ELR (cell line): ENCODE measurements at places on chromosomes 7 and 10.

DNA sequence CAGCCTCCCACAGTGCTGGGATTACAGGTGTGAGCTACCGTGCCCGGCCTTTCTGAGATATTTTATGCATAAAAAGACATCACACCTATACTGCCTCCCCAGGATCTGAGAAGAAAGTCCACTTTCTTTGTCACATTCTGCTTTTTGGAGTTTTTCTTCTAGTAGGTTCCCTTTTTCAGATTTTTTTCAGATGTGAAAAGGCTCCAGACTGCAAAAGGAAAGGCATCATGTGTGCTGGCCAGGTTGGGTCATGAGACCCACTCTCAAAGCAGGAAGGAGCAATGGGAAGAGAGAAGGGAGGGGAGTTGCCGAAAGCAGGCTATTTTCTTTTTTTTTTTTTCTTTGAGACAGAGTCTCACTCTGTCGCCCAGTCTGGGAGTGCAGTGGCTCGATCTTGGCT, 10.8 kb downstream of the BLVRA start:
- DNase-seq: no peak

- no peak for DNase-seq
Measured at GRCh38 chr7:44982535-44982923, 3.7 kb upstream of the MYO1G start.

DNA sequence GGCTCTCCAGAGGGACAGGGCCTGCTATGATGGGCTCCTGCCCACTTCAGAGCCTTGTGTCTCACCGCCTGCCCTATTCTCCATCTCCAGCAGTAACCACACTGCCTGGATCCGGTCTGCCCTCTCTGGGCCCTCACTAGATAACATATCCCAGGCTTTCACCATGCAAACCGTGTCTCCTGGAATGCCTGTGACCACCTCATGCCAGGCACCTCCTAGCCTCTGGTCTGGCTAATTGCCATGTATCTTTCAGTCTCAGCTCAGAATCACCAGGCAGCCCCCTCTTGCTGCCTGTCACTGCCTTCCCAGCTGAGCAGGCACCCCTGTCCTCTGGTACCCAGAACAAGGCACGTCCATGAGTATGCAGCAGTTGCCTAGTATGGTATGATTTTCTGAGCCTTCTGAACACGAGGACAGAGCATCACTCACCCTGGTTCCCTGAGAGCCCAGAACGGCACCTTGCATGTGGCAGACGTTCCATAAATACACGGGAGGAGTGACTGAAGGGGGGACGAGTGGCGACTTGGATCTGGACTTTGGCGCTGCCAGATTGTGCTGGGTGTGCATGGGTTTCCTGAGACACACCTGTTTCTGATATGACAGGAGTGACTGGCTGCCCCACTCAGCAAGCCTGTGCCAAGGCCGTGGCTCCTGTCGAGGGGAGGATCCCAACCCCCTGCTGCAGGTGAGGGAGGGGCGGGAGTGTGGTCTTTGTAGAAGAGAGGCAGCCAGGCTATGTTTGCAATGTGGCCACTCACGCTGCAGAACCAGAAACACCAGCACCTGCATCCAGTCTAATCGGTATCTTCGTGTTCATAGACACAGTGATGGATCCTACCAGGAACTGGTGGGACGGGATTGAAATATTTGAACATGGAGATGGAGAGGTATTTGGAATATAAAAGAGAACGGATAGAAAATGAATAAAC, 95.2 kb downstream of the VOPP1 start:
- no peak for DNase-seq

DNA sequence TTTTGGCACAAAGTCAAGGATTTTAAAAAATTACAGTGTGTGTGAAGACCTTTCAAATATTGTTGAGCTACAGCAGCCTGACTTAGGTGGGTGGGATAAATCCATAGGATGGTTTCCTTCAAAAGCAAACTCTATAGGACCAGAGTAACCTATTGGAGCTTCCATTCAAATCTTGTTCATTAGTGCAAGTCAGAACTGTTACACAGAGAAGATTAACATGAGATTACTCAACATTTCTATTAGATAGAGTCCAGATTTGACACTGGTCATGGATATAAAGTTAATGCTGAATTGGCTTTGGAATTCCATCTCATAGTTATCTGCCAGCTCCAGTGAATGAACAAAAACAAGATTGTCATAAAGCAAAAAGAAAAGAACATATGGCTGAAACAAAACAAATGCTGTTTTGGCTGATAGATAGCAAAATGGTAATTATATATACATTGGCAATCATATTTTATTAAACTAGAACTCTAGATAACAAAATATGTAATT, 129.6 kb upstream of the SEMA3A start:
- DNase-seq: no peak

DNA sequence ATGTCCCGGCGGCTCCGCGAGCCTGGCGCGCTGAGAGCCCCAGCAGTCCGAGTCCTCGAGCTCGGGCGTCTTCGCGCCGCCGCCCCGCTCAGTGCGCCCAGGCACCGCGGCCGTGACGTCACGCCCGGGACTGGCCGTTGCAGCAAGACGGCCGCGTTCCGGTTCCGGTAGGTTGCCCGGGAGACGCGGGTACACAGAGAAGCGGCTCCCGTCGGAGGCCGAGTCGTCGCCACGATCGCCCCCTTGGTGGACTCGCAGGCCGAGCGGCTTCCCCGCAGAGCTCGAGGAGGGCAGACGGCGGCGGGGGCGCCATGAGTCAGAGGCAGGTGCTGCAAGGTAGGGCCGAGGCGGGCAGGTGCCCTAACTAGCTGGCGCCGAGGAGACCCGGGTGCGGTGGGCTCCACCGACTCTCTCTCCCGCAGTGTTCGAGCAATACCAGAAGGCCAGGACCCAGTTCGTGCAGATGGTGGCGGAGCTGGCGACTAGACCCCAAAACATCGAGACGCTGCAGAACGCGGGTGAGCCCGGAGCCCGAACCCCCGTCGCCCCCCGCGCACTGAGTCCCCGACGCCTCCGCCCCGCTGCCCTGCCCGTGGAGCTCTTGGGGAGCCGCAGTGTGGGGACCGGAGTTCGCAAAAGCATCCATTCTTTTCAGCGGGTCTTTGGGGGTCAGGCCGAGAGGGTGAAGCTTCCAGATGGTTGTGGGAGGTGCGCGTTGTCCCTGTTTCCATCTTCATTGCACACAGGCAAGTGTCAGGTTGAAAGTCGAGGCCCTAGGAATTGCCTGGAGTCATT, at the start of gene SPAG6:
Gene SPAG6 (plus strand): TSS at position 196 of the 795 bp plus-strand sequence. CDS start 116 bp downstream, at position 312.
- DNase-seq: no peak

GRCh38 chr7:18445916-18446520, 49.5 kb upstream of the HDAC9 start:
- no peak for DNase-seq

DNA sequence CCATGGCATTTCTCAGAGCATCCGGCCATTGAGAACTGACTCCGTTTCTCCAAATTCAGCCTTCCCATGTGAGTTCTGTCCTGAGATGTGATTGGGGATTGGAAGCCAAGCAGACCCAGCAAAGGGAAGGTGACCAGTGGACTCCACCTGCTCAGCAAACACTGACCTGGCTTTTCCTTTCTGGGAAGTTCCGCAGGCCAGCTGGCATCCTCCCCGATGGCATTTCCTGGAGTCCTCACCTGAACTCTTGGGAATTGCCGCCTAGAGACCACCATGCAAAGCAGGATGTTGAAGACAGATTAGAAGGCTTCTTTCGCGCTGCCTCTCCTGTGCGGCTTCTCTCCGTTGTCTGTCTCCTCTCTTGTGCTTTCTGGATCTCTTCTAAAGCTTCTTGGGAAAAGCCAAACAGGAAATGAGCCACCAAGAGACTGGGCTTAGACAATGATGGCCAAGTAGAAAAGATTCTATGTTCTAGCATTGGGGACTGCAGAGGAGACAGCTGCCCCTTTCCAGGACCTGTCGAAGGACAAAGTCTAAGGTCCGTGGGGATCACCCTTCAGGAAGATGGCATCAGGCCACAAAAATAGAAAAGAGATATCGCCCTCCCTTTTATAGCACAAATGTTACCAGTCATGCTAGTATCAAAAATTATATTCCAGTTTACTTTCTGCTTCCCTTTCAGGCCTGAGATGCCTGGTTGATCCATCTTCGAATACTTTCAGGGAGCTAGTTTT, 103.7 kb upstream of the INSYN2A start:
- no peak for DNase-seq

GRCh38 chr10:22761569-22762220, 47.3 kb upstream of the PIP4K2A start:
- peak; percentile 19 for DNase-seq

GRCh38 chr10:132543916-132544743, 6.5 kb downstream of the INPP5A start:
- DNase-seq: no peak
